Cardiac muscle cell (in vitro differentiated cells and primary cell): ENCODE measurements at places on chromosomes 6 and 20.

DNA sequence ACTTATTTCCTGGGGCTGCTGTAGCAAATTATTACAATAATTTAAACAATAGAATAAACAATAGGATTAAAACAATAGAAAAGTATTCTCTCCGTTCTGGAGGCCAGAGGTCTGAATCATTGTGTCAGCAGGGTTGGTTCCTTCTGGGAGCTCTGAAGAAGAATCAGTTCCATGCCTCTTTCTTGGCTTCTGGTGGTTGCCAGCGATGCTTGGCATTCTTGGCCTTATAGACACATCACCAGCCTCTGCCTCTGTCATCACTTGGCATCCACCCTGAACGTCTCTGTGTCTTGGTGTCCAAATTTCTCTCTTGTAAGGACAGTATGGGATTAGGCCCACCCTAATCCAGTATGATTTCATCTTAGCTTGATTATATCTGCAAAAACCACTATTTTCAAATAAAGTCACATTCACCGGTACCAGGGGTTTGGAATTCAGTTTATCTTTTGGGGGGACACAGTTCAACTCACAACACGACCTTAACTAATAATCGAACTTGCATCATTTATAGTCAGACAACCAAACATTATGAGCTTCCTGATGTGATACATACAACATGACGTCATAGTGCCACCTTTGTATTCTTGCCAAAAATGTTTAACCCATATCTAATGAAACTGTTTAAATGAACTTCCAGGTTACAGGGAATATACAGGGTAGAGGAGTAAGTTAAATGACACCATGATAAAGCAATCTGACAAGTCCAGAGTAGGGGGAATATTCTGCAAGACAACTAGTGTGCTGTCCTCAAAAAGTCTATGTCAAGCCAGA is 84.7 kb upstream of the RNF24 start:
- no peak for DNase-seq

DNA sequence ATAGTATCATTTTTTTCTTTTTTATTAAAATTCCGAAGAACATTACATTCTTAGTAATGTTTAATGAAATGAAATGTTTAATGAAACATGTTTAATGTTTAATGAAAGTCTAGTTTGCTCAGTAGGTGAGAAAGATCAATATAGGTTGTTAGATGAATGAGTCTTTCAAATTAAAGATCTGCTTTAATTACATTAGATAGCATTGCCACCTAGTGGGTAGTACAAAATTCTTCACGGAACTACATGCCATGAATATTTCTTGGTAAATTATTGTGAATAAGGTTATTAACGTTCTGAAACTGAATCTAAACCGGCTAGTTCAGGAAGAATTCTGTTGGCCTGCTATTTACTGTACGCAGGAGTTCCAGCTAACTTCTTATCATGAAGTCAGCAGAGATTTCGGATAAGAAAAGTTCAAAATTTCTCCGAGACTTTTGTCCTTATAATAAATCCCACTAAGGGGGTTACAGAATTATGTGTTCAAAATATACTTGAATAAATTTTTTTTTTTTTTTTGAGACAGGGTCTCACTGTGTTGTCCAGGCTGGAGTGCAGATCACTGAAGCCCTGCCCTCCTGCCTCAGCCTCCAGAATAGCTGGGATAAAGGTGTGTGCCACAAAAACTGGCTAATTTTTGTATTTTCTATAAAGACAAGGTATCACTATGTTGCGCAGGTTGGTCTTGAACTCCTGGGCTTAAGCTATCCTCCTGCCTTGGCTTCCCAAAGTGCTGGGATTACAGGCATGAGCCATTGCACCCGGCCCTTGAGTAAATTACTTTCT is 7.9 kb upstream of the GMNN start:
- DNase-seq: peak; percentile 56

GRCh38 chr6:11161031-11161956 is 49.8 kb upstream of the ERVFRD-1 start:
- DNase-seq: no peak

DNA sequence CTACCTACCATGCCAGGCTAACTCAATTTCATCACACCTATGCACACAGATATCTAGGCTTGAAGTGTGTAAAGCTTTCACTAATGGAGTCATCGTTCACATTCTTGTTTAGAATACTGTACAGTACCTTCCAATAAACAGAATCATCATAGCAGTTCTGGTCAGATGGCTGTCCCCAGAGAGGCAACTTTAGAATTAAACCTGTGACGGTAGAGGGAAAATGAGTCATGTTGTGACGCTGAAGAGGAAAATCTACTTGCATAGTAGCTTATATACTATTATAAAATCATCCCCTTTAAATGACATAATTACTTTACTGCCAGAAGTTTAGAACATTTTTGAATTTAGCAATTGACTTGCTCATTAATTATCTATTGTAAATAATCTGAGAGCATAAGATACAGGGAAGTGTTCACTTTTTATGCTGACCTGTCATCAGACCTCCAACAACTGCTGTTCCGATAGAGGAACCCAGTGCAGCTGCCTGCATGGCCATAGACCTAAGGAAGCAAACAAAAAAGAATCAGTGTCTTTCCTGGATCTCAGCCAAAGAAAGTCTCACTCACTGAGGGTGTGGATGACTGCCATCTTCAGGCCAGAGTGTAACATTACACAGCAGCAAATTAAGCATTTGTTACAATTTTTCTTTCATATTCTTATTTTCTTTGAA is 29.8 kb downstream of the RHAG start:
- peak; percentile 90 for DNase-seq

DNA sequence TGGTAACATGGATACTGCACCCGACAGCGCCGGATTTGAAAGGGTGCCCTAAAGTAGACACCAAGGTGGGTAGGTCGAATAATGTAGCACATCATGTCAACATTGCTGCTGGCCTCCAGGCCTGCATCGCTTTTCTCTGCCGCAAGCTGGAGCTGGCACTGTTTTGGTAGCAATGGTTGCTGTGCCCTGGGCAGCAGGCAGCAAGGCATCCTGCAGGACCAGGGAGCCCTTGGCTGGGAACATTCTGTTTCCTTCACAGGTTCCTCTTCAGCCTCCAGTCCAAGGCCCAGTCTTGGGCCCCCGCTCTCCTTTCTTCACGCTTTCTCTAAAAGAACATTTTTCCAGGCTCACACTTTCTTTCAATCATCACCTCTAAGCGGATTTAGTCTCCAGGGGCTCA is 365.8 kb upstream of the JARID2 start:
- DNase-seq: no peak

DNA sequence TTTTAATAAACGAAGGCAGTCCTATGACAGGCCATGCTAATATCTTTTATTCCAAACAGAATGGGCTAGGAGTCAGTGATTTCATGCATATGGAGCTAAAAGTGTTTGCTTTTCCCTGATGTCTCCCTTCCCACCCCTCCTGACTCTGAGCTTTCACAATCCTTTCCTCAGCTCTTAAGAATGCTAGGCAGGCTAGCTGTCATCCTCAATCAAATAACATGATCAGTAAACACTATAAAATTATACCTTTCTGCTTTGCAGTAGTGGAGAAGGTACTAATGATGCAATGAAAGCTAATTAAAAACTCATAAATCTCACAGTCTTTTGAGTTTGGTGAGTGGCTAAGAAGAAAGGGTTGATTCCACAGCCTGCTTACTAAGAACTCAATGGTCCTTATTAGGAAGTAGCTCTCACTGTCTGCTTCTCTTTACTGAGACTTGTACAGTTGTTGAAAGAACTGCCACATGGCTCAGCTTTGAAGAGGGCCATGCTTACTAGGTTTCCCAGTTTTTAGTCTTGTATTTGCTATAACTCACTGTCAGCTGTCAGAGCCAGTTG is 250.9 kb upstream of the JAG1 start:
- peak; percentile 57 for DNase-seq

- no peak for DNase-seq
Measured at GRCh38 chr6:28586324-28586723, 60.6 kb downstream of the GPX5 start.

DNA sequence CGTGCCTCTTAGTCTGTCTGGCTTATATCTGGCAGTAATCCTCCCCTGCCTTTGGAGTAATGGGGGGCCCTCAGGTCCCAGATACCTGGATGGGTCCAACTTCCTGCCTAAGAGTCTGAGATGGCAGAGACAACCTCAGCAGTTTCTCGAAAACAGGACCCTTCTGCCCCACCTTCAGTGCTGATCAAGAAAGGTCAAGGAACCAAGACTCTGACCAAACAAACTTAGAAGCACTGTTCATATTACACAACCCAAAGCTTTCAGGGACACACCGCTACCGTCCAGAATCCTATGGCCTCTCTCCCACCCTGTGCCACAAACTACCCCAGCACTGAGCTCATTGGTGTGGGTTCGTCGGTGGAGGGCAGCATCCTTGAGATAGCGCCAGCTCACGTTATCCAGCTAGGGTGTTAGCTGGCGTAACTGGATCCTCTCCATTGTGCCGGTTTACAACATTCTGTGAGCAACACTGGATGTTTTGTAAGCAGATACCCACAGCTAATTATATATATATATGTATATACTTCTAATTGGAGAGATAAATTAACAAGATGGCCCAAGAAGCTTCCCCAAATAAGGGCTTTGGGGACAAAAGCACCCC is 7.6 kb upstream of the TMC2 start:
- DNase-seq: no peak

DNA sequence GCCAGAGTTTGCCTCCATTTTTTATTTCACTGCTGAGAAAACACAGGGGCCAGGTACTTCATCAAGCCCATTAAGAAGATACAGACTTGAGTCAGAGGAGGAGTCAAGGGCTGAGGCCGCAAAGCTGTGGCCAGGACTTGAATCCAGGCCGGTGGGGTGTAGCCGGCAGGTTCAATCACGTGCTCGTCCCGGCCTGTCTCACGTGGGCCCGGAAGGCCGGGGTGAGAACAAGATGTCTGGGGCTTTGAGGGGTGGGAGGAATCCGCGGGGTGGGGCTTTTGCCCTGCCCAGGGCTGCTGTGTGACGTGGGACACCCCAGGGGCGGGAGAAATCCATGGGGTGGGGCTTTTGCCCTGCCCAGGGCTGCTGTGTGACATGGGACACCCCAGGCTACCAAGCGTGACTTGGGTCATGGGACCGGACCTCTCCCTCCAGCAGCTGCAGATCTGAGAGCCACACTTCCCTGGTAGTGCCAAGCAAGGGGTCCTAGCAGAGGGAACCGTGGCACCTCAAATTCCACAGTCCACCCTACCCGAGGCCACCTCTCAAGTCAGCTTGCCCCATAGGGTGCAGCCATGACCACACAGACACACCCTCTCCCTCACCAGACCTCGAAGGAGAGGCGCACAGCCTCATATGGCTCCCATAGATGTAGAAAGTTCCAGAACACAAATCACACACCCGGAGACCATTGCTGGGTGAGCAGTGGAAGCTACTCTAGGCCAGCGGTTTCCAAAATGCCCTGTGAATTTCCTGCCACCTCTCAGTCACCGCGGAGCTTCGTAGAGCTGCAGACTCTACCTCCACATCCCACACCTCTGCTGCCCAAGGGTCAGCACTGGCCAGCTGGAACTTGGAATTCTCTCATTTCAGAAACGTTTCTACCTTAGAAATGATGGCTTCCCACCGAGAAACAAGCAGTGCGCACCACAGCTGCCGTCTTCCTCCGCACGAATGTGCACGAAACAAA is 156.1 kb downstream of the DLL1 start:
- DNase-seq: no peak

- DNase-seq: peak; percentile 24
Measured at GRCh38 chr6:33709605-33710295, 1.8 kb downstream of the UQCC2 start.

GRCh38 chr6:96814625-96815024 is 22.7 kb downstream of the GPR63 start:
- peak; percentile 26 for DNase-seq

GRCh38 chr6:4354181-4354580 is 218.8 kb upstream of the ECI2 start:
- no peak for DNase-seq

DNA sequence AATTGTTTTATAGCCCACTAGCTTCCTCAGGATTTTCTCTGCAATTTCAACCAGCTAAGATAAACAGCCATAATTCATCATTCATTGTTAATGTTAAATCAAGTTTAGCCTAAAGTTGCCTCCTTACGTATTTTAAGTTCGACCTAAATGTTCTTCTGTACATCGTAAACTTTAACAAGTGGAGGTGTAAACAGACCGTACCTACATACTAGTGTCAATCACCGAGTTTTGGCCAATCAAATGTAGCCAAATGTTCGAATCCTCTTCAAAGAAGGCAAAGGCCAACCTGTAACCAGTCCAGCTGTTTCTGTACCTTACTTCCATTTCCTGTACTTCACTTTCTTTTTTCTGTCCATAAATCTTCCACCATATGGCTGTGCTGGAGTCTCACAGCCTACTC is 13.5 kb downstream of the MBOAT1 start:
- DNase-seq: no peak
